ENCODE measurements at places on chromosomes 16 and 17.

DNA sequence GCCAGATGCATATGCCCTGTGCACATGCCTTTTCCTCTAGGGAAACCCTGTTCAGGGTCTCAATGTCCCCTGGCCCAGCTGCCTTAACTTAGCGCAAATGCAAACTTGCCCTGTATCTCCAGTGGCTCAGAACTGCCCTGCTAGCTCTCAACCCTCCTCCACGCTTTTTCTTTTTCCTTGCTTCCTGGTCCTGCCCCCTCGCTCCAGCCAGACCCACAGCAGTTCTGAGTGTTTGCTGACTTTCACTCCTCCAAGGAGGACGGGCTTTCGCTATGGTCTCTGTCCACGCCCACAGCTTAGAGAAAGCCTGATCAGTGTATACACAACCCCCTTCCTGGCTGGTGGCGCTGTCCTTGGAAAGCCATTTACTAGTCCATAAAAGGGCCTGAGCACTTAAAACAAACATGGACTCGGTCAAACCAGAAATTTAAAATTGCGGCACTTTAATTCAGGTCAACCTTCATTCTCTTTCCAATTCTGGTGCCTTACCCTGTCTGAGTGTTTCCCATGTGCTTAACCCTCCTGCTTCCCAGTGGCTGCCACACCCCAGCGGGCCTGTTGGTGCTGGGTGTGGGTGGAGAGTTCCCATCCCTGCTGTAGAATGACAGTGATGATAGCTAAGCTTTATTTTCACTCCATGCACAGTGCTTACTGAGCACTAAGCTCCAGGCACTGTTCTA lies 15.6 kb upstream of the TMEM98 start:
- DNase-seq: no peak

DNA sequence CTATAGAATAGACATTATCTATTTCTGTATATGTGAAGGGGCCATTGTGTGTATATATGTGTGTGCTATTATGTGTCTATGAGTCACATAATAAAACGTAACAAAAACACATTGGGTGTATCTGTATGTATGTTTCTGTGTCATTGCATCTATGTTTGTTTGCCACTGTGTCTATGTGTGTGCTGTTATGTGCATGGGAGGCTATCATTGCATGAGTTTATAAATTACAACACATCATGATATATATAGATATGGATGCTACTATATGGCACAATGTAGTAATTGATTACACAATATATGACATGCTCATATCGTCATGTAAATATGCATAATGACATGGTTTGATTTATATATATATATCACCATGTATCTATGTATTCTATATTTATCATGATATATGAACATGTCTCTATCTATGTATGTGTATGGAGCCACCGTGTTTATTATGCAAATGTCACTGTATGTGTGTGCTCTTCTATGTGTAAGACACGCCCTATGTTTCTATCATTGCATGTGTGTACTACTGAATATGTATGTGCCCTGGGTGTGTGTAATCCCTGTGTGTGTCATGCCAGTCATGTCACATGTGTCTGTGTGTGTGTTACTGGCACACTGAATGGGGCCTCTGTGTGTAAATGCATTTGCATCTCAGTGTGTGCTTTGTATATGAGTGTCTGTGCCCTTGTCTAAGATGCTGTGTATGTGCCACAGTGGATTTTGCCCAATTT lies 1.4 kb upstream of the TSPOAP1 start:
- DNase-seq: no peak

- no peak for DNase-seq
These were observed 2.4 kb downstream of the PRSS27 start for GRCh38 chr16:2717383-2718263.

GRCh38 chr17:79340333-79341221 lies 266.0 kb downstream of the ENGASE start:
- no peak for DNase-seq

DNA sequence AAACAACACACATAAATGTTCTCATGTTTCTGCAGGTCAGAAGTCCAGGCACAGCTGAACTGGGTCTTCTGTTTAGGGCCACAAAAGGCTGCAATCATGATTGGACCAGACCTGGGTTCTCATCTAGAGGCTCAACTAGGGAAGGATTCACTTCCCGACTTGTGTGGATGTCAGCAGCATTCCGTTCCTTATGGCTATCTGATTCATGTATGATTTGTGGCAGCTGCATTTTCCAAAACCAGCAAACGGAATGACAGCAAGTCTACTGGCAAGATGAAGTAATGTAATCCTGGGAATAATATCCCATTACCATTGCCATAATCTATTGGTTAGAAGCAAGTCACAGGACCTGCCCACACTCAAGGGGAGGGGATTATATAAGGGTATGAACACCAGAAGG lies 22.1 kb downstream of the CEP112 start:
- DNase-seq: no peak

- no peak for DNase-seq
These were observed 32.4 kb upstream of the JPH3 start for GRCh38 chr16:87569601-87570571.

DNA sequence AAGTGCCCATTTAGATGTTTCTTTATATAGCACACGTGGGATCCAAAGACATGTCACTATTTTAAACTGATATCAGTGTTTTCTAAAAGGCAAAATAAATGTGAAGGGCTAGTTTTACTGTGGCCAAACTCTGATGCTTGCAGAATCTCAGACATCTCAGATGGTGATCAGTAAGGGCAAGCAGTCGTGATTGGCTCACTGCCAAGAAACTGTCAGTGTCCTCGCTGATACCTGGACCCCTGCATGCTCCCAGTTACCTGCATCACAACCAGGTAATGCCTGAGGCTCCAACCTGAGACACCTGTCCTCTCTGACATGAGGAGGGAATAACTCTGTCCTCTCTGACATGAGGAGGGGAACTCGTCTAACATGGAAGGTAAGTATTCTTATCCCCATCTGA lies 114.0 kb downstream of the SPECC1 start:
- DNase-seq: no peak

DNA sequence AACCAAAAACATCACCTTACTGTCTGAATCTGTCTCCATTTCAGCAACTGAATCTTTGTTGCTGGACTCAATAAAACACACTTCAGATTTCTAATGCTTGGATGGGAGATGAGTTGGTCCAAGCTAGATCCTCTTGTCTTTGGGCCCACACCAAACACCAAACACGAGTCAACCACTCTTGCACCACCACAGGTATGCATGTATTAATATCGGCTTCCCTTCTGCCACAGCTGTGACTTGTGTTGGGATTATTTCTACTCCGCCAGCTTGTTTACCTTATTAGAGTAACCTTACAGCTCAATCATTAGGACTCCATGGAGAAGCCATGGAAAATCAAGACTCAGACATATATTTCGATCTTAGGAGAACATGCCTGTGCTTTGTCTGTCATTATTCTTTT lies 49.9 kb downstream of the XYLT1 start:
- DNase-seq: no peak

GRCh38 chr17:41211845-41212466 lies 14.5 kb upstream of the KRTAP9-2 start:
- no peak for DNase-seq

DNA sequence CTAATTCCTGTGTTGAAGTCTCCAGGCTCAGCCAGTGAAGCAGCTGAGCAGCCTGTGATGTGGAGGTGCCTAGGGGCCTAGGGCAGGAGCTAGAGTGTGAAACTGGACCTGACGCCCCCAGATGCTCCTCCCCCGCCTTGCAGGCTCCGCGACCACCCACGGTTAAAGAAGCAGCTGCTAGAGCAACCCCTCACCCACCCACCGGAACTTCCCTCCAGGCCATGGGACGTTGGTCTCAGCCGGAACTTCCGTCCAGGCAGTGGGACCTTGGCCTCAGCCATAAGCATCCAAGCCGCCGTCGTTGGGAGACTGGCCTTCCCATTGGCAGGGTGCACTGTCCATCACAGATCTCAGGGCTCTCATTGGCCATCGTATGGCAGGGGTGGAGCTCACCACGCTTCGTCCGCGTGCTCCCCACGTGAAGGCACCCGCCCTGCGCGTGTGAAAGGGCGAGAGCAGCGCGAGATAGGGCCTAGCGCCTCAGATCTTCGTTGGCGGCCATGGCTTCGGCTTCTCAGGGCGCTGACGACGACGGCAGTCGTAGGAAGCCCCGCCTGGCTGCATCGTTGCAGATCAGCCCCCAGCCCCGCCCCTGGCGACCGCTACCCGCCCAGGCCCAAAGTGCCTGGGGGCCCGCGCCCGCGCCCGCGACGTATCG lies at the start of gene ADAD2:
TSS of gene ADAD2 (plus strand) at position 427 of the 658 bp plus-strand sequence. CDS start at position 501, 74 bp downstream.
- no peak for DNase-seq

DNA sequence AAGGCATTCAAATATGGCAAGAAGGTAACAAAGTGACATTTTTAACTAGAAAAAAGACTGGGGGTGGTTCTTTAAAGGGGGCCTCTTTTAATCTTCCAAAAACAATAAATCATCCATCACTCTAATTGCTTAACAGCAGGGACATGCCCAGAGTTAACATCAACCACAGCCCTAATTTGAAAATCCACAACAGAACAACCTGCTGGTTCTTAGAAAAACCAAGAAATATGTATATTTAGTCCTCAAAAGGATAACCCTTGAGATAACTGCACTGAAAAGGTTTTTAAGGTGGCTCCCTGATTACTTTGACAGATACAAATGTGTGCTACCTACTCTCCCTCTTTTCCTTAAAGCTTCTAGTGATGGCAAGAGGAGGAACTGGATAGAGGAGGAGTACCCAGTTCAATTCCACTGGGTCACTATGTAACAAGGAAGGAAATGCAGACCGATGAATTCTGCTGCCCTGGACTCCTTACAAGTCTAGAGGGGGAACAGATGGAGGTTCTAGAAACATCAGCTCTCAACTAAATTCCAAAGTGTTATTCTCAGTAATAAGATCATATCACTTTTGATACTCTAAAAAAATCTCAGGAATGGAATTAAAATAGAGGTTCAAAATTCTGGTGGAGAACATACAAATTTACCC lies 54.3 kb downstream of the N4BP1 start:
- DNase-seq: no peak

DNA sequence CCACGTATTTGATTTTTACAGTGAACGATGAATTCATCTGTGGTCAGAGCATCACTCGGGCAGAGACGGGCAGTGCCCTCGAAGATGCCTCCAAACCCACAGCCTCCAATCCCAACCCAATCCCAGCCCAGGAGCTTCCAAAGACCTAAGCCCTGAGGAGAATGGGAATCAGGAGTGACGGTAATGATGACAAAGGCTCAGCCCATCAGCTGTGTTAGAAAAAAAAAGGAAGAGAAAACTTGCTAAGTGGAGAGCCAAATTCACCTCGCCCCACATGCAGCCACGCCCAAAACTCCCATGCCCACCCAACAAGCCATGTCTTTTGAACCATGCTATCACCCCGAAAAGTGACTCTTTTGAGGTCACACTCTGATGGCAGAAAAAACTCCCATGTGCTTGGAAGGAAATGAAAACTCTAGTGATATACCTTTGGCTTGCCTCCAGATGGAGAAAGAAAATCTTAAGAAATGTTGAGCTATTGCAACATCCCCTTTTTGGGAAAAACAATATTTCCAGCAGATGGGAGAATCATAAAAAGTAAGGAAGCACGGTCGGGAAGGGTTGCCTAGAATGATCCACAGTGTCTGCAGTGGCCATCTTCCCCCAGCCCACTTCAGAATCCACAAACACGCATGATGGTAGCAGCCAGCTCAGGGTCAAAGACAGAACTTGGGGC lies 37.7 kb downstream of the XYLT1 start:
- DNase-seq: no peak

DNA sequence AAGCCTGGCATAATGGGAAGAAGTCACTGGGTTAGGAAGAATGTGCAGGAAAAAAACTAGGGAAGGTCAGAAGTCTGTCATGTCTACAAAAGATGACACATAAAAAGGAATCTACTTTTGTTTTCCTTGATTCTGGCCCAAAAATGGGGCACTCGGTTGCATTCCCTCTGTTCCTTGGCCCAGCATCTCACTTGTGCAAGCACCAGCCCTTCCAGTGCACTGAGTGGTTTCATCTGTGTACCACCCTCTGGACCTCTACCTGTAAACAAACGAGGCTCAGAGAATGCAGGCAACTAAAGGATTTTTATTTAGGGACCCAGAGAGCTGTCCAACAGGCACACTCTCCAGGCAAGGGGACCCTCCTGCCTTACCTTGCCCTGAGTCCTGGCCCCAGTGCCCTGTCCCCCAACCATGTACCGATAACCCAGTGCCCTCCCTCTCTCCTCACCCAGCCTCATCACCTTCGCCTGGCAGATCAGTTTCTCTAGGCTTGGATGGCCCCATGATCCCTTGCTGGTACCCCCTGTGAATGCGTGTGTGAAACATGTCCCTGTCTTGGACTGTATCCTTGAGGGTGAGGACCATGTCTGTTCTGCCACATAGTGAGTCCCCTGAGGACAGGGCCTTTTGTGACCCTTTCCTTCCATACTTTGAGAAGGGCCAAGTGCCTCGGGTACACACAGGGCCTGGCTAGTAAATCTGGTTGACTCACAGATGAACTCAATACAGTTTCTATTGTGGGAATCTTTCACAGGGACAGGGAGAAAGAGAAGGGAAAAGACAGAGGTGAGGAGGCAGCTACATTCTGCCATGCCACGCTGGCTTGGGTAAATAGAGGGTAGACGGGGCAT lies 13.3 kb downstream of the NXPH3 start:
- DNase-seq: no peak

GRCh38 chr17:17778308-17779014 lies 58.3 kb downstream of the SREBF1 start:
- no peak for DNase-seq

DNA sequence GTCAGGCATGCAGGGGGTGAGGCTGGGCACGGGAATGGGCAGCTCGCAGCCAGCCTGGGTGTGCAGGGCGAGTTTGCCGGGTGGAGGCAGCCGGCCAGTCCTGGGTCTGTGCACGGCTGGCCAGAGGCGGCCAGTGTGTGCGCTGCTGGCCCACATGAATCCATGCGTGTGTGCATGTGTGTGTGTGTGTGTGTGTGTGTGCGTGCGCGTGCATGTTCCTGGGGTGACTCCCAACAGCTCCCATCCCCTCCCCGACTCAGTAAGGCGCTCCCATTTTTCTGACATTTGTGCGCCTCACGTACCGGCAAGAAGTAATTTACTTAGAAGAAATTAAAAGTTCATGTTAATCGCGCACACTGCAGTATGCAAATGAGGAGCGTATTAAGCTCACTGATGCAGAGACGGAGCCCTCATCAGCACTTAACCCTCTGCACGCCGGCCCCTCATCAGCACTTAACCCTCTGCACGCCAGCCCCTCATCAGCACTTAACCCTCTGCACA lies 55.4 kb upstream of the ACSF3 start:
- no peak for DNase-seq

DNA sequence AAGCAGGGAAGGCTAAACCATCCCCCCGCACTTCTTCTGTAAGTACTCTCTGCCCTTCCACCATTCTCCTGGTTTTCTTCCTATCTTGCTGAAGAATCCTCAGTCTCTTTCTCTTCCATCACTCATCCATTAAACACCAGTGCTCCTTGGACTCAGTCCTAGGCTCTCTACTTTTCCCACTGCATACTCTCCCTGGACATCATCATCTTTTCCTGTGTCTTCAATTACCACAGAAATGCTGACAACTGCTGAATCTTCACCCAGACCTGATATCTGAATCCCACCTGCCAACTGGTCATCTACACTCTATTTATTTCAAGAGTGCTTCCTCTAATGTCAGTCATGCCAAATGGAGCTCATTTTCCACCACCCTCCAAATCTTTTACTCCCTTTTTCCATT lies 53.8 kb upstream of the ARL6IP1 start:
- no peak for DNase-seq

- no peak for DNase-seq
These were observed 9.7 kb downstream of the NEUROD2 start for GRCh38 chr17:39598047-39598481.

- DNase-seq: no peak
These were observed 127.3 kb downstream of the KATNIP start for GRCh38 chr16:27677263-27677662.

All from T-helper 9 cell (primary cell).